ENCODE measurements at places on chromosomes 7 and 10.
A peak's percentile ranks its signal among the peaks of the same experiment; 100 is the strongest.

- DNase-seq: no peak
Measured at GRCh38 chr7:41915871-41916270, 213.0 kb upstream of the INHBA start.

- DNase-seq: no peak
Measured at GRCh38 chr7:54719974-54720373, 39.0 kb downstream of the SEC61G start.

GRCh38 chr10:123154711-123155505, 706 bp downstream of the BUB3 start:
- DNase-seq: peak; percentile 36

DNA sequence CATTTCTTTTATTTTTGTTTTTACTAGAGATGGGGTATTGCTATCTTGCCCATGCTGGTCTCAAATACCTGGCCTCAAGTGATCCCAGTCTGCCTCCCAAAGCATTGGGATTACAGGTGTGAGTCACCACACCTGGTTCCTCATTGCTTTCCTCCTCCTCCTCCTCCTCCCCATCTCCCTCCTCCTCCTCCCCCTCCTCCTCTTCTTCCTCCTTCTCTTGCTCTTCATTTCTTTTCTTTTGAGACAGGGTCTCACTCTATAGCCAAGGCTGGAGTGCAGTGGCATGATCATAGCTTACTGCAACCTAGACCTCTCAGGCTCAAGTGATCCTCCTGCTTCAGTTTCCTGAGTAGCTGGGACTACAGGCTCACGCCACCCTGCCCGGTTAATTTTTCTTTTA, 22.2 kb downstream of the LRRC20 start:
- DNase-seq: no peak

- no peak for DNase-seq
Measured at GRCh38 chr10:80642661-80643060, 105.0 kb downstream of the SH2D4B start.

GRCh38 chr7:96084881-96085553, 236.9 kb downstream of the SLC25A13 start:
- DNase-seq: no peak

GRCh38 chr7:33730958-33731357, 174.4 kb upstream of the BMPER start:
- DNase-seq: no peak

DNA sequence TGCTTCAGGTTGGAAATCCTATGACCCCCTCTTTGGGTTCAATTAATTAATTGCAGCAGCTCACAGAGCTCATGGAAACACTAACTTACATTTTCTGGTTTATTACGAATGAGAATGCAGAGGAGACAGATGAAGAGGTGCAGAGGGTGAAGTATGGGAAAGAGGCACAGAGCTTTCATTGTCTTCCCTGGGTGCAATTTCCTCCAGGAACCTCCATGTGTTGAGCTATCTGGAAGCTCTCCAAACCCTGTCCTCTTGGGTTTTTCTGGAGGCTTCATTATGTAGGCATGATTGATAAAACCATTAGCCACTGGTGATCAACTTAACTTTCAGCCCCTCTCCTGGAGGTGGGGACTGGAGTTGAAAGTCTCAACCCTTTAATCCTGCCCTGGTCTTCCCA, 133.0 kb upstream of the AUTS2 start:
- no peak for DNase-seq

- DNase-seq: no peak
Measured at GRCh38 chr7:13104128-13104527, 416.7 kb downstream of the ARL4A start.

DNA sequence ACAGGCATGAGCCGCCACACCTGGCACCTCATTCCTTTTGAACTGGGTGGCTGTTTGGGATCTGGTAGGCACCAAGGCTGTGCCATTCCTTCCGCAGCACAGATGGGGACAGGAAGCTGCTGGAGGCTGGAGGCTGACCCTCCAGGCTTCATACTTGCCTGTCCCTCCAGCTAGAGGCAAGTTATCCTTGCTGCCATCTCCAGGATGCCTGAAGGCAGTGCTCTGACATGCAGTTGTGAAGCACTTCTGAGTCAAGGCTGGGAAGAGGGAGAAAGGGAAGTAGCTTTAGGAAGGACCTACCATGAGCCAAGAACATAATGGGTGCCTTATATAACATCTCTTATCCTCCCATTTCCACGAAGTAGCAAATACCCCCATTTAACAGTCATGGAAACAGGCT, 9.5 kb downstream of the MARVELD1 start:
- no peak for DNase-seq

DNA sequence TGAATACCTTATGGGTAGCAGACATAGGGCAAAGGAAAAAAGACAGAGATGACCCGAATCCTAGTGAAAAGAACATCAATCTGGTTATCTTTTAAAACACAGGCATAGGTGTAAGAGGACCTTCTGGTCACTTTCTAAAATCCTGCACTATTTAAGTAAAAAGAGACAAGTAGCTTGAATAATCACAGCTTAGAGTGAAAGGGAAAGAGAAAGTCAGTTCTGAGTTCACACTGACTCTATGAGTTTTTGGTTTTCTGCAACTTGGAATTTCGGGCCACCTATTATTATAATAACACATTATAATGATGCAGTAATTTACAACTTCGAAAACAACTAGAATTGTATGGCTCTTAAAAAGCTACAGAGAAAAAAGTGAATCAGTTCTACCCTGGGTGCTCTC, 247.8 kb downstream of the DOCK4 start:
- no peak for DNase-seq

DNA sequence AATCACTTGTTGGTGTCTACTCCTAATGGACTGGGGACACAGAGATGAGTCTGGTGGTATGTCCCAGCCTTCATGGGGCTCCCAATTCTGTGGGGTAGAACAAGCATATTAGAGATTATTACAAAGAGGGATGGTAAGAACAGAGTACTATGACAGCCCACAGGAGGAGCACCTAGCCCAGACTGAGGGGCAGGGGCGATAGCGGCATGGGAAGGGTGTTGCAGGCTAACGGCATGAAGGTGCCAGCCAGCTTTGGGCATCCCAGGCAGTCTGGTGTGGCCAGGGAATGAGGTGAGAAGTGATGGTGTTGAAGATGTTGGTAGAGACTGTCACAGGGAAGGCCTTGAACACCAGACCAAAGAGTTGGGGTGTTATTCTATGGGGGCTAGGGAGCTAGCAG, 280.0 kb downstream of the RPS24 start:
- DNase-seq: no peak

GRCh38 chr7:158444501-158445420, 142.9 kb downstream of the PTPRN2 start:
- no peak for DNase-seq

GRCh38 chr10:86666538-86666937, 1.8 kb upstream of the LDB3 start:
- peak; percentile 64 for DNase-seq

DNA sequence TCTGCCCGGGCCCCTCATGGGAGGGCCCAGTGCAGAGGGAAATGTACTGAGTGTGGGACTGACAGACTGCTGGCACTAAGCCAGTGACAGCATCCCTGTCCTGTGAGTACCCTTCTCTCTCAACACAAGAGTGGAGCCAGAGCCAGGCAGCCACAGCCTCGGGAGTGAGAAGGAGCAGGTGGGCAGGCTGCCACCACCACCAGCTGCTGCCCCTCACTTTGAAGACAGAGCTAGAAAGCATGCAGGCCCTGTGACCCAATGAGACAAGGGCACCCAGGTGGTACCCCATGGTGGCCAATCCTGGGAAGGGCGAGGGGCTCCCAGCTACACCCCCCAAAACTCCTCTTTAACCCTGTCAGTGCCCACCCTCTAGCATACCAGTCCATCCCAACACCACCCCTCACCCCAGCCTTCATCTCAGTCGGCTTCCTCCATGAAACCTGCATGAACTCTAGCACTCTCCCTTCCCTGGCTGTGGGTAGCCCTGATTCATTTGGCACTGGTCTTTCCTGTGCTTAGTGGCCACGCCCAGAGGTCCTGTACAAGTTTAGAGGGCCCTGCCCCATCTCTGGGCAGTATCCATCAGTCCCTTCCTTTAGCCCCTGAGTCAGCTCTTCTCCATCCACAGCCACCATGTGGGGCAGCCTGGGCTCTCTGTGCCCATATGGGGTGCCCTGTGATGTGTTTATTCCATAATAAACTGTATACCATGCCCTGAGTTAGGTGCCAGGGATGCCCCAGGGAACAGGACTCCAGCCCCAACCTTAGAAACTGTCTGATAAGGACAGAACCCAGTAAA, 207.0 kb upstream of the ZMIZ1 start:
- peak; percentile 88 for DNase-seq

DNA sequence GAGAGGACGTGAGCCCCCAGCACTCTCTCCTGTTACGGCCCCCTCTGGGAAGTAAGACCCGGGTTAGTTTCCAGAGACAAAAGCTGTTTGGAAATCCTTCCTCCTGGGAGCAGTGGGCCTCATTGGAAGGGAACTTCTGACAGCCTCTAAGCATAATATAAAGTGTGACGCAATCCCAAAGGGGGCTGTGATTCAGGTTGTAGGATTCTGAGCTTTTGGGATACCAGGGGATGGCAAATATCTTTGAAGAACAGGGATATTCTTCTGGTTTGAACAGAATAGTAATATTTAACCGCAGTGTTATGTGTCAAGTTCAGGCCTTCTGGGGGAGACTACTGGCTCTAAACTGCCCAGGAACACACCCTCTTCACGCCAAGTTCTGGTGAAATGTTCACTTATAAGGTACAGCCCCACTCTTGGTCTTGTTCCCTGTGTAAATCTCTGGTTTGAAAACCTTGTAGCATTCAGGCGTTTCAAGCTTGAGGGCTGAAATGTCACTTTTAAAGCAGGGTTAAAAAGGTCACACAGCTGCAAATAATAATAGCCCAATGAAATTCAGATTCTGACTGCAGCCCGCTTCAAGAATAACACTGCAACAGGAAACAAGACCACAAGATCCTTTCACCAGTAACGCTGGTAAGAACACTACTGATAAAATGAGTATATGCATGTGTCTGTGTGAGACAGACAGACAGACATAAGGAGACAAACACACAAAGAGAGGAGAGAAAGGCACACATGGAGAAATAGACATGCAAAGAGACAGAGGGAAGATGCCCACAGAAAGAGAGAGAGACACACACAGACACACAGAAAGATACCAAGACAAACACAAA, 69.0 kb downstream of the CREB5 start:
- DNase-seq: no peak

DNA sequence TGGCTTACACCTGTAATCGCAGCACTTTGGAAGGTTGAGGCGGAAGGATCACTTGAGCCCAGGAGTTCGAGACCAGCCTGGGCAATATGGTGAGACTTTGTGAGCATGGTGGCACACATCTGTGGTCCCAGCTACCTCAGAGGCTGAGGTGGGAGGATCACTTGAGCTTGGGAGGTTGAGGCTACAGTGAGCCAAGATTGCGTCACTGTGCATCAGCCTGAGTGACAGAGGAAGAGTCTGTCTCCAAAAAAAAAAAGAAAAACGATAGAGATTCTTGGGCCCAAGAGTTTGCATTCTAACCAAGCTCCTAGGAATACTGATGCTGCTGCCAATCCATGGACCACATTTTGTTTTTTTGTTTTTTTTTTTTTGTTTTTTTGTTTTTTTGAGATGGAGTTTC, 12.1 kb downstream of the MYOZ1 start:
- DNase-seq: no peak

GRCh38 chr10:29136411-29136810, 152.5 kb upstream of the LYZL1 start:
- no peak for DNase-seq

DNA sequence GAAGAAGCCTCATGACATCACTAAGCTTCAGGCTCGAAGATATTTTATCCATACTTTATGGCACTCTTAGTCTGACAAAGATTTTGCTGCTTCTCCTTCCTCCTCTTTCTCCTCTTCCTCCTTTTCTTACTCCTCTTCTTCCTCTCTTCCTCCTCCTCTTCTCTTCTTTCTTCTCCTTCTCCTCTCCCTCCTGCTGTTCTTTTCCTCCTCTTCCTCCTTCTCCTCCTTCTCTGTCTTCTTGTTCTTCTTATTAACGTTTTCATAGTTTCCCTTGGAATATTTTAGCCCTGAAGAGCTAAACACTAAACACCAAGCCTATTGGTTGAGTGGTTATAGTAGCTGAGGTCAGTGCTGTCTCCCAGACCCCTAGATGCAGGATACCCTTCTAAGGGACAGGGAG, 137.7 kb downstream of the CREB5 start:
- DNase-seq: no peak

GRCh38 chr10:131571865-131572264, 260.3 kb upstream of the TCERG1L start:
- DNase-seq: no peak

DNA sequence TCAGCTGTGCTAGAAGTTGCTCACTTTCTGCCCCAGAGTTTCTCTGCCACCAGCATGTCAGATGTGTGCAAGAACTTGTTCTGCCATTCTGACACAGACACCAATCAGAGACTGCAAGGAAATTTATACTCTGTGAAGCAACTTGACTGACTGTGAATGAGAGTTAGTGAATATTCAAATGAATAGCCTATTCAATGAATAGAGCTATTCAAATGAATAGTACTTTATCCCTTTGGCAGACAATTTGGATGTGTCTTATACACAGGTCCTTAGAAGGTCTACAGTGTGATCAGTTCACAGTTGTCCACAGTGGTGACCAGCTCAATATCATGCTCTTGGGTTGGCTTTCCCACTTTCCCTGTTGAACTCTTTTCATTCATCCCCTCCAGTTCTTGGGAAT, 138.1 kb downstream of the MACC1 start:
- DNase-seq: no peak

DNA sequence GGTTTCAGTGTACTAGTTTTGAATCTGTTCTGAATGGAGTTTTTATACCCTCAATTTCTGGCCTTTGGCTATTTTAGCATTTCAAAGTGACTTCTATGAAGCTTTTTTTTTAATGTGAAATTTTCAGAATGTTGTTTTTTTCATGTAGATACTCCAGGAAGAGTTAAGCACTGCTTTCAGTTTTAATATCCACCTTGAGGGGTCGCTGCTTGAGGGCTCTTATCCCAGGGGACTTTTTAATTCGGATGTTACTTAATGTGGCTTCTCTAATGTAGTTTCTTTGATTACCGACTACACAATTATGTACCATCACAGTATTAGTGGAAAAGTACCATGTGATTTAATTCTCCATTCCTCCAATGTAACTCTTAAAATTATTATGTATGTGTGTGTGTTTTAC, 5.2 kb downstream of the IFIT5 start:
- peak; percentile 3 for DNase-seq

DNA sequence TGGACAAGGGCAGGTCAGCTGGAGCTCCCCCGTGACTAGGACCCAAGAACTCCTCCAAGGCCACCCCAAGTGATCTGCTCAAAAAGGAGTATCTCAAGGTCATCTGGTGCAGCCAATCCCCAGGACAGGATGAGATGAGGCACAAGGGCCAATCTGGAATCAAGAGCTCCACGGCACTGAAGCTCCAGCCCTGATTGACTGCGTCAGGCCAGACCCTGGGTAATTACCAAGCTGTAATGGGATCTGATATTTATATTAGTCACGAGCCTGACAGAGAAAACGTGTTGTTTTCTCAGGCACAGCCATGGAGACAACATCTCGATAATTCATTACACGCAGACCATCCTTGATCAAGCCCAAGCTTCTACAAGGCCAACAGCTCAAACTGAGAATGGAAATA, 4.2 kb downstream of the KCNMA1 start:
- DNase-seq: no peak
